ENCODE measurements at places on chromosomes 7 and 10.
A peak's percentile ranks its signal among the peaks of the same experiment; 100 is the strongest.

- DNase-seq = no peak
These were observed 73.1 kb upstream of the ADAM12 start for GRCh38 chr10:126461289-126461940.

- no peak for DNase-seq
These were observed 127.3 kb upstream of the LYZL2 start for GRCh38 chr10:30756896-30757295.

DNA sequence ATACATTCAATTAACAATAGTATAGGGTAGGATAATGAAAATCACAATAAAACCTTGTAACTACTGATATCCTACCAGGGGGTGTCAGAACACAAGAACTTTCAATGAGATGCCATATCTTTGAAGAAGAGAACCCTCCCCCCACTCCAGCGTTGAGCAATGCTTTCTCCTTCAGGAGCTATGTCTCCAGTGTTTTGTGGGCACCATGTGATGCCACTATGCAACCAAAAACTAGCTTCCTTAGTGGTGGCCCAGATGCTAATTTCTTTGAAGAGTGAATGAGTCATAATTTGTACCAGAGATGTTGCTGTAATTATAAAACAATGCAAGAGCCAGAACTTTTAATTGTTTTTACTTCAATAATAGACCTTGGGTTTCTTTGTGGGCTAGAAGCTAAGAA is 76.0 kb upstream of the ADO start:
- no peak for DNase-seq

DNA sequence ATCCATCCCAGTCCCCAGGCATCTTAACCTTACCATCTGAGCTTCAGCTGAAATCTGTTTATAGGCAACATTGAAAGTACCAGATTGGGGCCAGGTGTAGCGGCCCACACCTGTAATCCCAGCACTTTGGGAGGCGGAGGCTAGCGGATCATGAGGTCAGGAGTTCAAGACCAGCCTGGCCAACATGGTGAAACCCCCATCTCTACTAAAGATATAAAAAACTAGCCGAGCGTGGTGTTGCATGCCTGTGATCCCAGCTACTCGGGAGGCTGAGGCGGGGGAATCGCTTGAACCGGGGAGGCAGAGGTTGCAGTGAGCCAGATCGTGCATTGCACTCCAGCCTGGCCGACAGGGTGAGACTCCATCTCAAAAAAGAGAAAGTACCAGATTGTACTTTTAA is 39.0 kb downstream of the CRCP start:
- no peak for DNase-seq

GRCh38 chr10:113680190-113681111 is 739 bp downstream of the CASP7 start:
- no peak for DNase-seq

DNA sequence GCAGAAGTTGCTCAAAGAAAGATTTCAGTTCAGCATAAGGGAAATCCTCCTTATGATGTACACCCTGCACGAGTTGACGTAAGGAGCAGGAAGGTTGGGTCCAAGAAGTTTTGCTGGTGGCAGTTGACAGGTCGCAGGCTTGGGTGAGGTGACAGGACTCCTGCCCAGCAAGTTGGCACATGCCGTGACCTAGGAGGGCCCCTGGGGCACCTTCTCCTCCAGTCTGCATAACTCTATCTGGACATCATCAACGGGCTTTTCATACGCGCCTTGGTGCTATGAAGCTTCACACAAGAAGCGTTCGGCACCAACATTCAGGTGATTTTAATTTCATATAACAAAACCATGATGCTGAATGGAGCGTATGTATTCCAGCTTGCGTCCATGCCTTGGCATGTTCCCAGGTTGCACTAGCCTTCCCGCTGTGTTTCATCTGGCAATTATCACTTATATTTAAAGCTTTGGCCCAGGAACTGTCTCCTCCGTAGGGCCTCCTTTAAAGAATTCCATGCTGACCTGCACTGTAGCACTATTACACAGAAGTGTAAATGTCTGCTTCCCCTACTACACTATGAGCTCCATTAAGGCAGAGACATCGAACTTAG is 651.6 kb upstream of the FOXK1 start:
- DNase-seq = no peak

DNA sequence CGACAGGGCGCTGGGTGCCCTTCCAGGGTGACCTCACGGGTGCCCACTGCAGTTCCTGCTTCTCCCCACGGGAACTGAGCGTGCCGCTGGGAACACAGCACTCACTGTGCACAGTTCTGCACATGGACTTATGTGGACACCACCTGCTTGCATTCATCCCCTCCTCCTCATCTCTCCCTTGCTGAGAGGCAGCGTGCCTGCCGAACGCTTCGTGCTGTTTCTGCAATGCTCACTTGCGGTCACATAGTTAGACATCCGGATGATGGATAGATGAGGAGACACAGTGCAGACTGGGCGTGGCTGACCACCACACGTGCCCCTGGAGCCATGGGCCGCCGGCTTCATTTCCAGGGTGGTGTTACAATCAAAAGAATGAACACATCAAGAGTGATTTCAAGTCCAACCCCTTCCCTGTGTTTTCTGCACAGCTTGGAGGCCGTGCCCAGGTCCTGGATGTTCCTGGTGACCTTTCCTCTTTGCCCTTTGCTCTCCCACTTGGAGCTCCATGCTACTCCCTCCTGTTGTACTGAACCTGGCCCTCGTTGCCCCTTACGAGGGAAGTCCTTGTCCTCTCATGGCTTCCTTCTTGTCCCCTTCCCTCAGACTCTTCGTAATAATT is 119.4 kb downstream of the VIPR2 start:
- DNase-seq = no peak

DNA sequence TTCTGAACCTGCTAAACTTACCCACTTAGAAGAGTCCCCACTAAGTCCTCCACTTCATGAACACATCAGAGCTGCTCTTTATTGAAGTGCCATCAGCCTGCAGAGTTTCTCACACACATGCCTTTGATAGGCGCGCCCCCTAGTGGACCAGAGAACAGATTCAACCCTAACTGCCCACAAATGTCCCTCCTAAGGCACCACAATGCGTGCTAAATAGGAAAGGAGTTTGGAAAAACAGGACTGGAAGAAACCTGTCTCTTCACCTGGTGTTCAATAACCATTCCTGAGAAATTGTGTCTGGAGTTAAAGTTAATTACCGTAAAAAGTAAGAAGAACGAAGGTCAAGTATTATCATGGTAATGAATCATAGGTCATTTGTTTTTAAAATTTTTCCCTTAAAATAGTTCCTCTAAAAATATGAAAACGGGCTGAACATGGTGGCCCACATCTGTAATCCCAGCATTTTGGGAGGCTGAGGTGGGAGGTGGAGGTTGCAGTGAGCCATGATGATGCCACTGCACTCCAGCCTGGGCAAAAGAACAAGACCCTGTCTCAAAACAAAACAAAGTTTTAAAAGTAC is 249.7 kb downstream of the ELMO1 start:
- DNase-seq = peak; percentile 82

Data from COLO829 (cell line).